Spinal cord (tissue), 10 donors: ENCODE measurements at places on chromosomes 3 and 15.

- no peak for DNase-seq
Measured at GRCh38 chr15:66737243-66738010, 35.4 kb downstream of the SMAD6 start.

- DNase-seq = no peak
Measured at GRCh38 chr15:57376696-57377477, 582 bp downstream of the CGNL1 start.

- DNase-seq = no peak
Measured at GRCh38 chr3:60551455-60552209, 699.6 kb downstream of the FHIT start.

DNA sequence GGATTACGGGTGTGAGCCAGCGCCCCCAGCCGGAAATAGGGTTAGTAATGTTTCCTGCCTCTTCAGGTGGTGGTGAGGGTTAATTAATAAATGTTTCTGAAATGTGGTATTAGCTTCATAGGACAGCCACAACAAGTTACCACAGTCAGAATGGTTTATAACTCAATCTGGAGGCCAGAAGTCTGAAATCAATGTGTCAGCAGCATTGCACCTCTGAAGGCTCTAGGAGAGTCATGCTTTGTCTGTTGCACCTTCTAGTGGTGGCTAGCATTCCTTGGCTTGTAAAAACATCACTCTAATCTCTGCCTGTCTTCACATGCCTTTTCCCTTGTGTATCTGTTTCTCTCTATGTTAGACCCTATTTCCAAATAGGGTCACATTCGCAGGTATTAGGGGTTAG is 7.8 kb upstream of the RPSA start:
- DNase-seq = no peak

- DNase-seq = no peak
Measured at GRCh38 chr3:115550285-115550761, 73.0 kb upstream of the GAP43 start.

- DNase-seq = no peak
Measured at GRCh38 chr3:53731934-53732624, 114.1 kb downstream of the CHDH start.

GRCh38 chr3:37491776-37492175 is 317.4 kb upstream of the LRRFIP2 start:
- no peak for DNase-seq

GRCh38 chr3:101966226-101966625 is 116.9 kb downstream of the NFKBIZ start:
- DNase-seq = no peak

DNA sequence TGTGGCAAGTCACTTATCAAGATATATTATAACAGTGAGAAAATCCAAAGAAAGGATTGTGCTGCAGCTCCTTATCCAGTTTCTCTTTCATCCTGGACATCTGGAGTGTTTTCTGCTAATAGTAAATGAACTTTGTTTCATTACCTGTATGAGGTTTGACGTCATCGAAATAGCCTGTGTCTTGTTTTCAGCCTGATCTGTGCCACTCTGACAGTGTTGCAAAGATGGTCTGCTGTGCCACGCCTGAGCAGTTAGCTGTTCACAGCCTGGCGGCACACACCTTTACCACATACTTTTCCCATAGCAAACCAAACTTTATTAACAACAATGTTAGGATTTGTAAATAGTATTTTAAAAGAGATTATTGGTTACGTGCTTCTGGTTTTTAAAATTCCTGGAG is 34.0 kb downstream of the YEATS2 start:
- no peak for DNase-seq

DNA sequence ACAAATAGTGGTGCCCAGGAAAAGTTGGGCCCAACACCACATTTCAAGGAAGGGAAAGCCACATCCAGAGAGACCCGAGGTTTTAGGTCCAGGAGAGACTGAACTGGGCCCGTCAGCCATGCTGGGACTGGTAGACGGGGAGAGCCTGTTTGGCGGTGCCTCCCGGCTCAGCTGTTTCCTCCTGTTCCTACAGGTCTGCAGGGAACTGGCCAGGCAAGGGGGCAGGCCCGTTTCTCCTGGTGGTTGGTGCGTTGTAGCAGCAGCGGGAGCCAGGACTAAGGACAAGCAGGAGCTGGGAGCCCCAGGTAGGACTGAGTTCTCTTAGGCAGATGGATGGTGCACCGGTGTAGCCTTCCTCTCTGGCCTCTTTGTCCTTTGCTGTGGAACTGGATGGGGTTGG is 3.9 kb downstream of the PRKCD start:
- DNase-seq = no peak

DNA sequence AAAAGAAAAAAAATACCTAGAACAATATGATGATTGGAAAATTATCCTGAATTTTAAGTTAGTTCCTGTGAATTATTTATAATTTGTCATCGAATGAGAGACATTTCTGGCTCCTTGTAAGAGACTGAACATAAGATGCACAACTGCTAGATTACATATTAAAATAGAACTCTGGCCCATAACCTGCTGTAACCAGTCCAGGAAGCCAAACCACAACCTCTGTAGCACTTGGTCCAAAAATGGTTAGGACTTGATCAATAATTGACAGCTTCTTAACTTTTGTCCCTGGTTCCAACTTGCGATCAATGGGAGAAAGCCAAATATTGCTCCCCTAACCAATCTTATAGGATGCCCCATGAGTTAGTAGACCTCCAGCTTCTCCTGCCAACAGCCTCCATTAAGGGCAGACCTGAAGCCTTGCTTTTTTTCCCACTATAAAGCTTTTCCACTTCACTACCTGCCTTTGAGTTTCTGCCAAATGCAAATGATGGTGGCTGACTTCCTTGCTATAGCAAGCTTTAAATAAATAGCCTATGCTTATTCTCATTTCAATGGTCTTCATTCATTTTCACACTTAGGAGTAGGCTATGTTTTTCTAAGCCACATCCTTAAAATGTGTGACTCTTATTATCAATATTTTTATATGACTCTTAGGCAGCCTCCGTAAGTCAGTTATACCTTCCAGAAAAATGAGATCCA is 224.0 kb upstream of the ARHGEF26 start:
- no peak for DNase-seq

DNA sequence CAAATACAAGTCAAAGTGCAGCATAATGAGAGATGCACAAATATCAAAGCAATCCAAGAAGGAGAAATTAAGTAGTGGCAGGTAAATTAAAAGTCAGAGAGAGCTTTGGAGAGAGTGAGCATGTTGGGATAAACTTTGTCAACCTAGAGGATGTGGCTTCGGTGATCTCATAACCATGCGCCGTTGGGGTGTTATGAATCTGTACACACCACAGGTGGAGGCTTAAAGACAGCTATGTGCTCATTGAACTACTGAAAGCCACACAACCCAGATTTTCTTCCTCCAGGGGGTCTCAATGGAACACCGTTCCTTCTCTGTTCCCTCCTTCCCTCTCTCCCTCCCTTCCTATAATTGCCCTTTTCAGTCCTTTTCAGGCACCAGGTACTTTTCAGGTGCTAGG is 52.0 kb downstream of the SUCNR1 start:
- no peak for DNase-seq

GRCh38 chr3:16168211-16168610 is 6.3 kb upstream of the GALNT15 start:
- DNase-seq = no peak

DNA sequence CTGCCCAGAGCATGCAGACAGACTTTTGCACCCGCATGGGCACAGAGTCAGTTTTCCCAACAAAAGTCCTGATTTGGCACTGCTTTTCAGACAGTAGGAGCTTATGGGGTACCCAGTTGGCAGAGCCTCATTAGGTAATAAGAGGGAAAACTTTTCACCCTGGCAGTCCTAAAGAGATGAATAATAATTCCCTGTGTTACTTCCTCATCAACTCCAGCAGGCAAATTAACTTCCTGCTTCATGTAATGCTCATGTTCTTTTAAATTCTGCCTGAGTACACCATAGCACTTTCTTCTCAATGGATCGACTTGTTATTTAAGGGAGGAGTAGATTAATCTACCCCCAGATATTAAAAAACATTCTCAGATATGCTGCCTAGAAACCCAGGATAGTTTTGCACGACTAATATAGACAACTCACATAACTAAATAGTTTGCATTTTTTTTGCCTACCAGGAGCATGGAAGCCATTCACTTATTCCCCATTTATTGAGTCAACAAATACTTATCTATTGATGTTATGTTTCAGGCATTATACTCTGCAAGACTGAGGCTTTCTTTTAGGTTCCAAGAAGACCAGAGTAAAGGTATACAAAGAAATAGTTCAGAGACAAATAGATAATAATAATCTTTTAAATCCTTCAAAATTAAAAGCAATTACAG is 214.5 kb downstream of the KCNMB2 start:
- DNase-seq = no peak

- no peak for DNase-seq
Measured at GRCh38 chr3:11774296-11774877, 72.3 kb downstream of the TAMM41 start.

- DNase-seq = no peak
Measured at GRCh38 chr3:147906285-147906684, 497.1 kb downstream of the ZIC1 start.

DNA sequence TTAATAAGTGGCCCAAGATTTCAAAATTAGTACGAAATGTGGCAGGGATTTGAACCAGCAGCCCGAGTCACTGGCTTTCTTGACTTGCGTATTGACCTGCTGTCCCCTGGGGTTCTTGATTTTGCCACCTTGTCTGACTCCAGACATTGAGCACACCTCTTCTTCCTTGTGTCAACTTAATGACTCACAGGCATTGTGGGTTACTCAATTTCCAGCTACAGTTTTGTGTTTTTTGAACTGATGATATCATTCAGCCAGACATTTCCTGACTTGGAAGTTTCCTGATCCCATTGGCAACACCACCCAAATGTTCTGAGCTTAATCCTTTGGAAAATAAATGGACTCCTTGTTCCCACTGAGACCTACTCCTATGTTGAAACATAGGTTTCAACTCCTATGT is 64.2 kb downstream of the MOBP start:
- DNase-seq = no peak

DNA sequence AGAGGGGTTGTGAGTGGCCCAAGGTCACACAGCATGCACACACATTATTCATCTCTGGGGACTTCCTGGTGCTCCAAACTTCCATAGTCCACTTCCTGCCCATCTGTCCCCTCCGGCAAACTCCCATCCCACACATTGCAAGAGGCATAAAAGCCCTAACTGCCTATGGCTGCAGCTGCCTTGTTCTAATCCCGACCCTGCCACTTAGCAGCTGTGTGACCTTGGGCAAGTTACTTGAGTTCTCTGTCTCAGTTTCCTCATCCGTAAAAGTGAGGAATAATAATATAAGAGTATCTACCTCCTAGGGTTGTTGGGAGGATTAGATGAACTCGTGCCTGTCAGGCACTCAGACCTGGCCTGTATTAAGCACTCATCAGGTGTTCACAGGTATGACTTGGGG is 84.2 kb downstream of the SMAD6 start:
- no peak for DNase-seq
